Subcutaneous adipose tissue (tissue), 4 donors: ENCODE measurements at places on chromosomes 12 and 14. TPM values are rescaled to one million over a fixed set of nuclear protein-coding genes. Genes with fewer than 3 reads are reported as not detected.

LMNTD1 gene
- not detected for total RNA-seq

KCNJ8 gene
- 18.3 TPM for total RNA-seq

ALDH2 gene
- 418 TPM for total RNA-seq

PAPLN gene
- total RNA-seq = 10.4 TPM

ASIC1 gene
- 0.38 TPM for total RNA-seq

TAS2R31 gene
- total RNA-seq = 6.4 TPM

CACNA2D4 gene
- 29.1 TPM for total RNA-seq

LRRK2 gene
- total RNA-seq = 22.2 TPM

OR4E1 gene
- total RNA-seq = not detected

GALNT9 gene
- total RNA-seq = not detected
